ENCODE measurements at places on chromosomes 12 and 14. TPM values are rescaled to one million over a fixed set of nuclear protein-coding genes. Genes with fewer than 3 reads are reported as not detected.

- no peak for DNase-seq
Observed at GRCh38 chr12:70559390-70559789, 77.8 kb downstream of the PTPRB start.

- DNase-seq, result no peak
Observed at GRCh38 chr12:46184798-46185595, 83.8 kb downstream of the SLC38A1 start.

GRCh38 chr14:87387806-87388205, 605.2 kb downstream of the GALC start:
- DNase-seq, result no peak

DNA sequence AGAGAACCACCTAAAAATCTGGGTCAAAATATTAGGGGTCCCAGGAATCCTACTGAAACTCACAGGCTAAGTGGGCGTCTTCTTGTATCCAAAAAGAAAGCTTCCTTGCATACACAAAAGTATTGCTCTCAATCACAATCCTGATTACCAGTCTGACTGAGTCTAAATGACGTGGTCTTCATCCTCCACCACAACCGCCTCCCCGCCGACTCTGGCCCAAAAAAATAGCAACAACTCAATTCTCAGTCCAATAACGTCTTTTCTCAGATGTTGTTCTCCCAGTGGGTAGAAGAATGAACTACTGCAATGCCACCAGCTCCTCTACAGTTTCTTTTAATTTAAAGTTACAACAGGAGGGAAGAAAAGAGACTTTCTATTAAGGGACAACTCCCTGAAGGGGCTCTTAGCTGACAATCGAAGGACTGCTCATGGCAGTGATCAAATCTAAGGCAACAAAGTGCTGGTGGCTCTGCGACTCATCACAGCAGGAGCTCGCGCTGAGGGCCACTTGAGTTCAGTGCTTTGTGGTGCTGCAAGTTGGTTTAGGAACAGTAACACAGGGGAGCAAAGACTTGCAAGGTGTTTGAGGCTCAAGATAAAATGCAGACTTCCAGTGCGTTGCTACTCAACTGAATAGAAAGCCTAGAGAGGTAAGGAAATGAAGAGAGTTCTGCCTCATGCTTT, 394.1 kb downstream of the BCAT1 start:
- DNase-seq, result peak; percentile 8

DNA sequence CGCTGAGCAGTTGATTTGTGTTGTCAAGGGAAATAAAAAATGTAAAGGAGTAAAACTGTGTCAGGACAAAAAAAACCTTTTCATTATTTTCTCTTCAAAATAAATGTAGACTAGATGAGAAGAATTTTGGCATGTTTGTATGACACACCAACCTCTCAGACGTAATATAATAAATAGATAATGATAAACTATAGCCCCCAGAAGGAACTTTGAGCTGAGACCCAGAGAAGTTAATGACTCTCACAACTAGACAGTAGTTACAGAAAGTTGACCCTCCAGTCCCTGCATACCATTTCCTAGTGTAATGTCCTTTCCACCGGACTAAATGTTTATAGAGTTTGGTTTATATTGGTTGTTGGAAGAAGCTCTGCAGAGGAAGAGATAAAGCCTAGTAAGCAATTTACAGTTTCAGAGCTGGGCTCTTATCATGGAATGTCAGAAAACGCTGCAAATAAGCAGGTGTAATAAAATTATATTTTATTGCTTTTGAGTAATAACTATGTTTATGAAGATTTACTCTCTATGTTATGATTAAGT, 97.3 kb downstream of the TRHDE start:
- no peak for DNase-seq

DNA sequence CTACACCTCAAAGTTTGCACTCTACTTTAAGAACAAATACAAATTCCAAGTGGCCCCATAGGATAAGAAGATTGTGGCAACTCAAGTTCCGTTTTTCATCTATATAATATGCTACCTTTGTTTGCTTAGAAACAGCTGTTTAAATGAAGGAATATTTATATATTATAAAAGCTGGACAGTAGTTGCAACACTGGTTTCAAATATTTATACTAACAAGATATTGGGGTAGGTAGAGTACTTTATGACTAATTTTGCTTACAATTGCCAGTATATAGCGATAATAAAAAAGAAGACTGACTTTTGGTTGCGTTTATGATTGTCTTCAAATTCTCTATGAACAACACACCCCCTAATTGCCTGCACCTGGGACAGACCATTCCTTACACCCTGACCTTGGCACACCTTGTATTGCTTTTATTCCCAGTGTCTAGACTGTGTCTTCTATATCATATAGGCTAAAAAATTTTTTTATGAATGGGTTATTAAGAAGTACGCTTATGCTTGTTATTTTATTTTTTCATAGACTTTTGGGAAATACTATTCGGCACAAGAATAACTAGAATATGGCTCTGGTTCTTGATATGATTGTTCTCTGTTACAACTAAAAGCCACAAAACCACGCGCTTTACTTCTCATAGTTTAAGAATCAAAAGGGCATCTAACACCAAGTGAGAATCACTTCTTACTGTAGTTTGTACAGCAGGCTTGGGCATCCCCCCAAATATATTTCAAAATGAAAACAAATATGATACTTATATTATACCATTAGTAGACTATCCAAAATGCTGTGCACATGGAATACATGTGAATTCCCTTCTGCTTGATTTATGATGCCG, 455.4 kb upstream of the DCN start:
- DNase-seq, result no peak

DNA sequence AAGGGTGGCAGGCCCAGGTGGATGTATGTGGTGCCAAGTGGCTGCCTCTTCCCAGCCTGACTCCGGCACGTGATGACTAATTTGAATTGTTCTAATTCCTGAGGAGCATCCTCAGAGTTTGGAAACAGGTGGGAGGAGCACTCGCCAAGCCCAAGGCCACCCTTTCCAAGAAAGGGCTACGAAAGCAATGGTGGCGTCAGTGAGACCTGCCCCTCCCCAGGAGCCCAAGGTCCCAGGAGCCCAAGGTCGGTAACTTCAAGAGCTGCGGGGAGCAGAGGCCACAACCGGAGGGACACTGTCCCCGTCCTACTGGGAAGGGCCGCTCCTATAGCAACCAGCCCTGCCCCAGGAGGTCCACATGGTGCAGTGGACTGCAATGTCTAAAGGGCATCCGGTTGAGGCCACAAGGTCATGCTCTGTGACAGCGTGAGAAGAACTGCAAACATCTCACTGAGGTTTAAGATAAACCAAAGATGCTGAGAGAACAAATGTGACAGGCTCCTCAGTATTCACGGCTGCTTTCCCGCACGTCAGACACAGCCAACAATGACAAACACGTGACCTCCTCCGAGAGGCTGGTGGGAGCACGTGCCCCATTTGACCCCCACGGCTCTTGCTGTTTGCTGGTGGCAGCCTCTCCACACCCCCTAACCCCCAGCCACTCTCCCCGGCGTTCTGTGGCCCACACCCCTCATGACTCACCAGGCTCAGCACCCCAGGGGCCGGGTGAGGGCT, 79.6 kb downstream of the ITPK1 start:
- peak; percentile 48 for DNase-seq

GRCh38 chr14:32779840-32780239, 158.8 kb upstream of the NPAS3 start:
- DNase-seq, result no peak

DNA sequence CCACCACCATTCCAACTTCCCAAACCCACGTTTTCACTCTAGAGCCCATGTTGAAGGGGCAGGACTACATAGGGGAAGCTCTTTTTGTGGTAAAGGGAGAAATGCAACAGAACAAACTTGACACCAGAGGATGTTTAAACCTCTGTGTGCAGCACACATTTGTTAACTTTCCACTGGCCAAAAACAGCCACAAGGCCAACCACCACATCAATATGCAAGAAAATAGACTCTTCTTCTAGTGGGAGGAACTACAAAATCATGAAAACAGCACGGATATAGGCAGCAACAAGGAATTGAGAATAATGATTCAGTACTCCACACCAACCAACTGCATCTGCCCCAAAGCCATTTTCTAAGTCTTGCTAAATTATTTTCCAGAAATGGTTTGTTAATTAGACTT, 66.3 kb upstream of the CEP83 start:
- DNase-seq, result no peak

Gene PPP1CC
- polyA plus RNA-seq, result 84.2 TPM
